NCI-H748 treated with DMSO at 0.1 percent for 48 hours (cell line): ENCODE measurements at places on chromosomes 6 and 20.

DNA sequence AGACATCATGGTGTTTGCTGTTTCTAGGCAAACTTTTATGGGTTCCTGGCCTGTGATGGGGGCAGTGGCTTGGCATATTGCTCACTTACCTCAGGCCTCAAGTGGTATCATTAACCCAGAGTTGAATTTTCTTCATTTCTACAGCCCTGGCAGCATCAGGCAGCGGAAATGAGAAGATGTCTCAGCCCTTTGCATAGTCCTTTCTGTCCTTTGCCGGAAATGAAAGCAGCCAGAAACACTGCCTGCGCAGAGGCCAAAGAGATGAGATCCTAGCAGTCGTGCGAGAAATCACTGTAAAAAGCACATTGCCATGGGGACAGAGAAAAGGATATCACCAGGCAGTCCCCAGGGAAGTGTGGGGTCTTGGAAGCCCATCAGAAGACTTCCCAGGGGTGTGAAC, 37.4 kb upstream of the KCNG1 start:
- DNase-seq = no peak

- DNase-seq = no peak
Observed at GRCh38 chr6:167404385-167405049, 79.6 kb downstream of the TTLL2 start.

DNA sequence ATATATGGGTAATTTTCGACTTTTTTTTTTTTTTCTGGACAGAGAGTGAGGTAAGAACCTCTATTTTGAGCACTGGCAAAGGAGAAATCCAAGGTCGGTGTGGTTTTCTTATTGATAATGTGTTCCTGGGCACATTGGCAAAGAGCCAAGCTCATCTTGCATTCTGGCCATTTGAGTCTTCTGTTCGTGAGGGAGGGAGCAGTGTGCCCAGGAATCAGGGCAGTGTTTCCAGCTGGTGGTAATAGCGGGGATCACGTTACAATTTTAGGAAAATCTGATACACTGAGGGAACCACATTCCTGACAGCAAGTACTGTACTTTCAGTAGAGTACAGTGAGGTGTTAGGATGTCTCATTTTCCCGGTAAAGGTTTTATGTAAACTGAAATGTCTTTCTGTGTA, 442.3 kb upstream of the MAP3K7 start:
- peak; percentile 65 for DNase-seq

DNA sequence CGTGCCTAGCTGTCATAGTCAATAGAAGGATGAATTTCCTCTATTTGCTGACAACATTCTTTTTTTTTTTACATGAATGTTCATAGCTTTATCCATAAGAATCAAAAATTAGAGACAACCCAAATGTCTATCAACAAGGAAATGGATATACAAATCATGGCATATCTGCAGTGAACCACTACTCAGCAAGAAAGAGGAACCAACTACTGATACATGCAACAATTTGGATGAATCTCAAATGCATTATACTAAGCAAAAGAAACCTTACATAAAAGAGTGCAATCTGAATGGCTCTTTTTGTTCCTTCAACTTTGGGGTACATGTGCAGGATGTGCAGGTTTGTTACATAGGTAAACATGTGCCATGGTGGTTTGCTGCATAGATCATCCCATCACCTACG, 17.7 kb upstream of the MCM9 start:
- DNase-seq = no peak

- DNase-seq = no peak
Observed at GRCh38 chr6:103215847-103216246, 1643.9 kb downstream of the HACE1 start.

GRCh38 chr6:116210750-116211425, 43.0 kb downstream of the TSPYL4 start:
- DNase-seq = no peak

- peak; percentile 86 for DNase-seq
Observed at GRCh38 chr6:20688710-20689500, 154.6 kb downstream of the CDKAL1 start.

GRCh38 chr20:61923371-61924166, 142.1 kb downstream of the TAF4 start:
- no peak for DNase-seq

DNA sequence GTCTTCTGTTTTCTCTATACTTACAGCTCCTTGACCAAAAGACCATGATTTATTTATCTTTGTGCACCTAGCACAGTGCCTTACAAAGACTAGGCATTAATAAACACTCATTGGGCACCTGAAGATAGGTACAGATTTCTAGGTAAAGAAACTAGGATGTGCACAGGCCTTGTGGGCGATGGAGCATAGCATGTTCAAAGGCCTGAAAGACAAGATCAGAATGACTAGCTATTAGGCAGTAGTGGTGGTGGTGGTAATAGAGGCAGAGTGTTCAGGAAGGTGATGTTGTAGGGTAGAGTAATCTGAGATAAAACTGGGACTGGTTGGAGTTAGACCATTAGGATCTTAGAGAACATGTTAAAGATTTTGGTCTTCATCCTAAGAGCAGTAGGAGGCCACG, 3.9 kb downstream of the TXLNB start:
- DNase-seq = no peak

DNA sequence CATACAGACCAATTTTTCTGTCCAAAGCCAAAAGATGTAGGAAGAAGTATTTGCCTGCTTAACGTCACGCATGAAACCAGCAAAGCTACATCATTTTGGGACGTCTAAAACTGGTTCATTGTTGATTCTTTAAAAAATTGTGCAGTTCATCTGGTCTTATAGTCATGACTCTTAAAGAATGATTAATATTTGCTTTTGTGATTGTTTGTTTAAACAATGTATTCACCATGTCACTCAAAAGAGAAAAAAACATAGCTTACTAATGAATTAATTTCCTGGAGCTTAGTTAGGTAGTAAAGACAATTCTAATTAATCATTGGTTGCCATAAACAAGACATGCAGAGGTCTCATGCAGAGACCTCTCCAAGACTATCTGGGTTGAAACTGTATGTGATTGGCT, 157.3 kb downstream of the RPS12 start:
- DNase-seq = no peak

DNA sequence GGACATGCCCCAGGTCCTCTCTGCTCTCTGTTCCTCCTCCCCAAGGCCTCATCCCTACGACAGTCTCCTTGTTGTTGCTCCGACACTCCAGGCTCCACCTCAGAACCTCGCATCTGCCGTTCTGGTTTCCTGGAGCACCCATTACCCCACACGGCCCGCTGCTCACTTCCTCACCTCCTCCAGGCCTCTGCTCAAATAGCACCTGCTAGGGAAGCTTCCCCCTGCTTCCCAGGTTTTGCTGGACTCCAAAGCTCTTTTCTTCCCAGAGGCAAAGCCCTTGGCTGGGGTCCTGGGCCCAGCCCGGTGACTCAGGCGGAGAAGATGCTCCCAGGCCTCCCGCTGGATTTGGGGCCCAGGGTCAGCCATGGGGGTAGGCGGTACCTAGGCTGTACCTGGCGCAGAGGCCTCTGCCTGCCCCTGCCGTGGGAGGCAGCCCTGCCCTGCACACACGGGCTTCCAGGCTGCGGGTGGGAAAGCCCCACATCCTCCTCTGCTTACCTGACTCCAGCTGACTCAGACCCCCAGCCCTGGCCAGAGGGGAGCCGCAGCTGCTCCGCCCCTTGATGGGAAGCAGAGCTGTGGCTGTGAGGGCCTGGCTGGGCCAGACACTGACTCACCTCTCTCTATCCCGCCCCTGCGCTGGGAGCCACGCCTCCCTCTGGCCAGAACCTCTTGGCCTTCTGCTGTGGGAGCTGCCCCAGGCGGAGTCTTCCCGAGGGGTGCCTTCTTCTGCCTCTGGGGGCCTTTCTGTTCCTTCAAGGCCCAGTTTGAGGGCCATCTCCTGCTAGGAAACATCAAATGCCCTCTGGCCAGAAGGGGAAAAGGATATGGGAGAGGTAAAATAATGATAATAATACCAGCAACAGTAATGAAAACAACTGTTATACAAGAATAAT, 130.5 kb downstream of the CEBPB start:
- no peak for DNase-seq

- DNase-seq = no peak
Observed at GRCh38 chr6:168923171-168923570, 330.5 kb downstream of the THBS2 start.

- no peak for DNase-seq
Observed at GRCh38 chr6:135828021-135828420, 23.5 kb upstream of the PDE7B start.

GRCh38 chr6:13559251-13559650, 15.2 kb upstream of the SIRT5 start:
- no peak for DNase-seq

DNA sequence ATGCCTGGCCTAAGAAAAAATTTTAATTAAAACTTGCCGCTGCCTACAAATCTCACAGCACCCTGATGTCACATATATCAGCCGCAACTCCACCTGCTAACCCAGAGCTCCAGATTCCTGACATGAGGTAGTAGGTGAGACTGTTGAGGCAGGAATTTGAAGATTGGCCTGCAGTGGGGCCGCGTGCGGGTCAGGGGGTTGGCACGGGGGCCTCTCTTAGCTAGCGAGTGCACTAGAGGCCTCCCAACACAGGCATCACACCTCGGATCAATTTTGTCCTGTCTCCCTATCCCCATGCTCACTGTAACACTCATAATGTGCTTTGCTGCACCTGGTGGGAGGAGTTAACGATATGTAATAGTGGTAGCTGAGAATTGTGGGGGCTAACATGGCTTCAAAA, 349.8 kb downstream of the CDC5L start:
- DNase-seq = no peak

DNA sequence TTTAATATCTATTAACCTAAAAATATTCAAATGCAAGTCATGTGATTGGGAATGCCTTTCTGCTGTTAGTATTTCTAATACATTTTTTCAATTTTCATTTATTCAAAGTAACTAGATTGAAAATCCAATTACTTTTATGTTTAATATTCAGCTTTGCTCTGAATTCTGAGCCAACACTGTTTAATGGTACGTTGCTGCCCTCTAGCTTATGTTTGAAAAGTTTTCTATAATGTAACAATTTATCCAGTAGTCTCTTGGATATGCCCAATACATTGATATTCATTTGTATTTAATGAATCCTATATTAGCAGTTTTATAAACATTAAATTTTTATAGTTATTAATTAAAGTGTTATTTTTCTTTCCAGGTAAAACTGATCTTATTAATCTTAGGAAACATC, 47.4 kb downstream of the LGSN start:
- DNase-seq = peak; percentile 64

GRCh38 chr6:85395746-85396145, 54.1 kb upstream of the NT5E start:
- peak; percentile 22 for DNase-seq

GRCh38 chr6:80489911-80490635, 383.6 kb downstream of the BCKDHB start:
- DNase-seq = no peak

DNA sequence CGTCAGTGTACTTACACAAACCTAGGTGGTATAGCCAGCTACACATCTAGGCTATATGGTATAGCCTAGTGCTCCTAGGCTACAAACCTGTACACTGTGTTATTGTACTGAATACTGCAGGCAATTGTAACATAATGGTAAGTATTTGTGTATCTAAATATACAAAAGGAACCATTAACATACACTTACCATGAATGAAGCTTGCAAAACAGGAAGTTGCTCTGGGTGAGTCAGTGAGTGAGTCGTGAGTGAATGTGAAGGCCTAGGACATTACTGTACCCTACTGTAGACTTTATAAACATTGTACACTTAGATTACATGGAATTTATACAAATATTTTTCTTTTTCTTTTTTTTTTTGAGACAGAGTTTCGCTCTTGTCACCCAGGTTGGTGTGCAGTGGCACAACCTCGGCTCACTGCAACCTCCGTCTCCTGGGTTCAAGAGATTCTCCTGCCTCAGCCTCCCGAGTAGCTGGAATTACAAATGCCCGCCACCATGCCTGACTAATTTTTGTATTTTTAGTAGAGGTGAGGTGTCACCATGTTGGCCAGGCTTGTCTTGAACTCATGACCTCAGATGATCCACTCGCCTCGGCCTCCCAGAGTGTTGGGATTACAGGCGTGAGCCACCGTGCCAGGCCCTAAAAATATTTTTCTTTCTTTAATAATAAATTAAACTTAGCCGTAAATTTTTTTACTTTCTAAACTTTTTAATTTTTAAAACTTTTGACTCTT, 15.4 kb upstream of the KIAA1755 start:
- peak; percentile 9 for DNase-seq

- DNase-seq = no peak
Observed at GRCh38 chr6:145241039-145241438, 494.3 kb downstream of the EPM2A start.

GRCh38 chr6:28351087-28351486, 1.3 kb downstream of the ZKSCAN3 start:
- DNase-seq = no peak

GRCh38 chr6:134063121-134063965, 10.9 kb upstream of the SLC2A12 start:
- no peak for DNase-seq

DNA sequence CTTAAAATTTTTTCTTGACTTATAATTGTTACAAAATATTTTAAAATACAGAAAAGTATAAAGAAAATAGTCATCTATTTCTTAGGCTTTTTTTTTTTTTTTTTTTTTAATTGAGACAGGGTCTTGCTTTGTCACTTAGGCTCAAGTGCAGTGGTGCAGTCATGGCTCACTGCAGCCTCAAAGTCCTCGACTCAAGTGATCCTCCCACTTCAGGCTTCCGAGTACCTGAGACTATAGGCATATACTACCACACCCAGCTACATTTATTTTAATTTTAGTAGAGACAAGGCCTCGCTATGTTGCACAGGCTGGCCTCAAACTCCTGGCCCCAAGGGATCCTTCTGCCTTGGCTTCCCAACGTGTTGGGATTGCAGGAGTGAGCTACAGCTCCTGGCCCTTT, 5.3 kb upstream of the ACAT2 start:
- DNase-seq = no peak

GRCh38 chr6:33828452-33828763, 24.6 kb upstream of the MLN start:
- no peak for DNase-seq

- DNase-seq = no peak
Observed at GRCh38 chr6:100304575-100304974, 160.1 kb downstream of the SIM1 start.

GRCh38 chr6:111069382-111070104, 17.8 kb upstream of the SLC16A10 start:
- no peak for DNase-seq

- DNase-seq = no peak
Observed at GRCh38 chr20:35702051-35702823, 3.0 kb downstream of the ROMO1 start.

DNA sequence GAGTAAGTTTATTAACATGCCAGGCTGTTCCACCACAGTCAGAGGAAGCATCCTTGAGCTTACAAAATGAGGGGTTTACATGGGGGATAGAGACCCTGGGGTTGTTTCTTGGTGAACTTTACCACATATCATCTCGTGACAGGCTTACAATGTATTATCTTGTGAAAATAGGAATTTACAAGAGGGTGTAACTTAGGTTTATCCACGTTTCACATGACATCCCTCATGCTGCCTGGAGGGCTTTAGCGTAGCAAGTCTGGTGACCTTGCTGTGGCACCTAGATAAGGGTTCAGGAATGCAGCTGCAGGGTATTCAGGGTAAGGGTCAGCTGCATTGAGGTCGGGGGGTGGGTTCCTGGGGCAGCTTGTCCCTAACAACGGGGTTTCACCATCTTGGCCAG, 154.6 kb upstream of the ARG1 start:
- no peak for DNase-seq

DNA sequence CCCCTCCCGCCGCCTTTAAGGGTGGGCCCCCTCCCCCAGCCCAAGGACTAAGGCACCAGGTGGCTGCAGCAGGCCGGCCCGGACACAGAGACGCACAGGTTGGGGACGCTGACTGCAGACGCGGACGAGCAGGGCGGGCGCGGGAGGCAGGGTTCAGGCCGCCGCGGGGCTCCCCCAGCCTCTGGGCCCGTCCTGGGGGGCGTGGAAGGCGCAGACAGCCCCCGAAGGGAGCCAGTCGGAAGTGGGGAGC, 9.3 kb downstream of the DUSP15 start:
- no peak for DNase-seq

GRCh38 chr20:53869466-53870258, 200.7 kb downstream of the BCAS1 start:
- no peak for DNase-seq
